ENCODE measurements at places on chromosomes 6 and 20. TPM values are rescaled to one million over a fixed set of nuclear protein-coding genes. Genes with fewer than 3 reads are reported as not detected.

The C6orf141 gene
- total RNA-seq = not detected

The PBOV1 gene
- total RNA-seq = not detected

The ANKRD6 gene
- 1.7 TPM for total RNA-seq

The COX4I2 gene
- not detected for total RNA-seq

The GNAS gene
- 859 TPM for total RNA-seq

The COL9A1 gene
- total RNA-seq = not detected

The TAF4 gene
- 21.1 TPM for total RNA-seq

All from activated CD8-positive, alpha-beta memory T cell treated with anti-CD3 and anti-CD28 coated beads, Interleukin-2, amount 10 ng/mL, durations not matched to agents 7 days and 5 days (primary cell).